ENCODE measurements at places on chromosomes 1 and 21. TPM values are rescaled to one million over a fixed set of nuclear protein-coding genes. Genes with fewer than 3 reads are reported as not detected.

DNA sequence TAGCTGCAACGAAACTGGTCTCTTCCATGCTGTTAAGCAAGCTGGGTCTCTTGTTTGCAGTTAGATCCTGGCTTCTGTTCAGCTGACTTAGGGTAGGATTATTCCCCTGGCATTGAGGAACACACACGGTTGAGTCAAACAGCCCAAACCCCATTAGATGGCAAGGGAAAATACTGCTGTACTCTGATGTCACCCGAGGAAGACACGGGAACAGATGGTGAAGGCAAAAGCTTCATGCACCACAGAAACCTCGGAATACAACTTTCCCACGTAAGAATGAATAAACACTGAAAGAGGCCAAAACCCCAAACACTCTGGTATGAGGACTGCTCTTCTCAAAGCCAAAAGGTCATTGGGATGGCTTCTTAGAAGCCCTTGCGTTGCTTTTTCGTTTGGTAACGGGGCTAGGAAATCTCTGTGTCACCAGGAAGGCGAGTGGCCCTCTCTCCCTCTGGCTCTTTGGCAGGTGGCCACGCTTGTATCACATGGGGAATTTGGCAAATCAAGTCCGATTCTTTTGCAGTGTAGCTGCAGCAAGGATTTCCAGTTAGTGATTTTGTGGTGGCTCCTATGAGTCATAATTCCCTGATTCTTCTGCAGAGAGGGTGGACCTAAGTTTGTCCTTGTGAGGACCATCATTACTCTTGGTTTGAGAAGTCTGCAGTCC, 16.7 kb upstream of the LYST start:
- peak; percentile 77 for DNase-seq

- no peak for DNase-seq
These were observed 10.9 kb upstream of the EGLN1 start for GRCh38 chr1:231432996-231433395.

DNA sequence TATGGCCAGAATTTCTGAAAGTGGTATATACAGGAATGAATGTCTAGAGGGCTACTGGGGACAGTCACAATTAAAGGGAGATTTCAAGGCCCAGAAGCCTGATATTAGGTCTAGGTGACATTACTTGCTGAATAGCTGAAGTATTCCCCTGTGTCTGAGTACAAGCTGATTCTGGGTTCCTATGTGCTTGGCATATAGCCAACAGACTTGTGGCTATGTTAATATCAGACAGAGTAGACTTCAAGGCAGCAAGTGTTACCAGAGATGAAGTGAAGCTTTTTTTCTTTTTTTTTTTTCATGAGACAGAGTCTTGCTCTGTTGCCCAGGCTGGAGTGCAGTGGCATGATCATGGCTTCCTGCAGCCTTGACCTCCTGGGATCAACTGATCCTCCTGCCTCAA, 8.3 kb downstream of the TTC4 start:
- no peak for DNase-seq

GRCh38 chr1:110916669-110917306, 43.8 kb downstream of the CD53 start:
- DNase-seq, result no peak

DNA sequence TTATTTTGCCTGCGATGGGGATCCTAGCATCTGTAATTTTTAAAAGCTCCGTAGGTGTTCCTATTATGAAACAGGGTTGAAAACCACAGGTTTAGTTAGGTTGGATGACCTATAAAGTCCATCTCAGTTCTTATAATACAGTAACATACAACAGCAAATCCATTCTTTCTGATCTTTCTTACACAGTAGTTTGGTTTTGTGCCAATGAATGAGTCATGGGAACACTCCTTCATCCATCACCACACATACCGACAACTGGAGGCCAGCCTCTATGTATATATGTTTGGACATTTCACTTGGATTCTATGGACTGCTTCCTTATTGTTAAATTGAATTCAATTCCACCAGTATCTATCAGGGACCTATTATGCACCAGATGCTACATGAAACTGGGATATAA, 118.4 kb upstream of the L1TD1 start:
- no peak for DNase-seq

- DNase-seq, result no peak
These were observed 48.9 kb downstream of the LDLRAD2 start for GRCh38 chr1:21860971-21861370.

DNA sequence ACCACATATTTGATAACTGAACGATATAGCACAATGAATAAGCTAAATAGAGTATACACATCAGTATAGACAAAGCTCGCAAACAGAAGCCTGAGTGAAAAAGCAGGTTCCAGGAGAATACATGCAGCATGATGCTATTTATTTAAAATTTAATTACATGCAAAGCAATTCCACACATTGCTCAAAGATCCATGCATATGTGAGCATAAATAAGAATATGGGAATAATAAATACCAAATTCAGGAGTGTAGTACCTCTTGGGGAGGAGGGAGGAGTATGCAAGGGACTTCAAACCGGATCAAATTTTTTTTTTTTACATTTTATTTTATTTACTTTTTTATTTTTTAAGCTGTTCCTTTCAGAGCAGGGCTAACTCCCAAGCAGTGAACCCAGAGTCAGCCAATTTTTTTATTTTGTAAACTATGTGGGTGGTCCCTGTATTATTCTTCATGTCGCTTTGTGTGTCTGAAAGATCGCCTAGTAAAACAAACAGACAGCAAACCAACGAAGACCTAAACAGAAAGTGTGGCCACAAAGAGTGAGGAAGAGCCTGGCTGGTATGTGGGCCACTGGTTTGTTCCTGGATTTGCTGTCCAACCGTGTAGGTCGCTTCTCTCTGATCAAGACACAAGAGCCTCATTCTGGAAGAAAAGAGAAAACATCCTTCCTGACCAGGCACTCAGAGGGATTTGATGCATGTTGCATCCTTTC, 4.2 kb upstream of the SHISAL2A start:
- DNase-seq, result no peak

DNA sequence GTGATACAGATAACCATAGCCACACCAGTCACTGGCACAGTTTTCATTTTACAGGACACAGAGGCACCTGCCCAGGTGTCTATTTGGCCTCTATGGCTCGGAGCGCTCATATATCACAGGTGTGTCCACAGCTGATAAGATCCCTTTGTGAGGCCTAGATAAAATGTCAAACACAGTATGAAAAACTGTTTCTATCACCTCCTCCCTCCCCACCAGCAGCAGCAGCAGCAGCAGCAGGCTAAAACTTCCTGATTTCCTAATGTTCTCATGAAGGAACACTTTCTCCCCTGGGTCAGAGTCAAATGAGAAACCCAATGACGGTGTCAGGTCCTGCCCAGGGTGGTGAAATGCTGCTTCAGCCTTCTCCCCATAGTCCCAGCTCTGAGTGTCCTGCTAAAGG, 24.4 kb downstream of the ELAPOR1 start:
- no peak for DNase-seq

GRCh38 chr1:57887964-57888491, 464.2 kb upstream of the DAB1 start:
- no peak for DNase-seq

DNA sequence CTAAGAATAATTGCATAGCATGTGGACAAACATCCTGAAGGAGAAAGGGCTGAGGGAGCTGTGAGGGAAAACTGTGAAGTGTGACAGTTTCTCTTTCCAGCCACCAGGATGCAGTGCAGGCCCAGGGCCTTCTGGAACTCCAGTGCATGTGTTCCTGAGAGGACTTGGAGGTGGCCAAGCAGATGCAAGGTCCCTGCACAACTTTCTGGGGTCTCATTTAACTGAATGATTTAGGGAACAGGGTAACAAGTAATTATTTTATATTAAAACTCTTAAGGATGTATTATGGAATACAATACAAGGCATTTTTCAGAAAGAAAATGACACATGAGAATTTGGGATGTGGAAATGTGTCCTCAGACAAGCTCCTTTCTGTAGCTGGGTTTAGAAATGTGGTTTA, 61.2 kb upstream of the MCOLN3 start:
- DNase-seq, result peak; percentile 4

GRCh38 chr1:237012788-237013383, 8.6 kb upstream of the MT1HL1 start:
- DNase-seq, result no peak

Gene CHRNB2
- total RNA-seq, result 20.4 TPM

Gene NT5C1A
- total RNA-seq, result 0.94 TPM

Gene LAPTM5
- 3.9 TPM for total RNA-seq

Gene HUNK
- 9.4 TPM for total RNA-seq

Data from occipital lobe (tissue), 3 donors.